ENCODE measurements at places on chromosomes 1 and 21.

DNA sequence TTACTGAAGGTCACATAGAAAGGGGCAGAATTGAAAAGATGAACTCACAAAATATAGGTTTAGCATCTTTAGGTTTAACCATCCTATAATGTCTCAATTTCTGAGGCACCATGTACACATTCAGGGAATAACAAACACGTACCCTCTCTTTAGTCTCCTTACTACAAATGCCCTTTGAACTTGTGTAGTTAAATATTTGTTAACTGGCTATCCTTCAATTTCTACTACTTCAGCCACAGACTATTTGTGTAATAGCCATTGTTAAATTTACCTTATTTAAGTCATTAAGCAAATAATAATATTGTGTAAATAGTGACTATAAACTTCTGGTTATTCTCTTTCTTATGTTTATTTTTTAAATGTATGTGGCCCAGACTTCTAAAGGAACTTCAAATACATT is 600.5 kb downstream of the KCNT2 start:
- no peak for DNase-seq

DNA sequence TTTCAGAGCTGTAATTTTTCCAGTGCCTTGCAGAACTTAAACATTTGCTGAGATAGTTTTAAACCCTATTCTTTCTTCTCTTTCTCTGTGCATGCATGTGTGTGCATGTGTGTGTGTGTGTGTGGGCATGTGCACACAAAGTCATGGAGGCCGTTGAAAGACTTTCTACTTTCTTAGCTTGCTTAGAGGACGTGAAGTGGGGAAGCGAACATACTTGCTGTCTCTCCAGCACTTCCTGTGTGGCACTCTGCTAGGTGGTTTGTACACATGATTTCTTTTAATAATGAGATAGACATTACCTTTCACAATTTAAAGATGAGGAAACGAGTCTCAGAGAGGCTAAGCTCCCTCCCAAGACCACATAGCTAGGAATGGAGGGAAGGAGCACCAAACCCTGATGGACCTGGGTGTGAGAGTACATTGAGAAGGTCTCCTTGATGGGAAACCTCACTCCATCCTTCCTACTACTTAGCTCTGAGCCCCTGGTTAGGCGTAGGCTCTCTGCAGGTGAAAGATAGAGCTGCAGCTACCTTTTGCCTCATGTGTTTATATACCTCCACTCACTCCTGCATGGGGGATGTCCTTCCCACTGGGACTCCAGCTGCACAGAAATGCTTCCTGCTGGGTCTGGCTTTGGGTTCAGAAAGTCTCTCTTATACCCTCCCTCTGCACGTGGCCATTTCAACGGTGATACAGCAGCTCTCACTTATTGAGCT is 101.9 kb upstream of the USP24 start:
- DNase-seq: no peak

DNA sequence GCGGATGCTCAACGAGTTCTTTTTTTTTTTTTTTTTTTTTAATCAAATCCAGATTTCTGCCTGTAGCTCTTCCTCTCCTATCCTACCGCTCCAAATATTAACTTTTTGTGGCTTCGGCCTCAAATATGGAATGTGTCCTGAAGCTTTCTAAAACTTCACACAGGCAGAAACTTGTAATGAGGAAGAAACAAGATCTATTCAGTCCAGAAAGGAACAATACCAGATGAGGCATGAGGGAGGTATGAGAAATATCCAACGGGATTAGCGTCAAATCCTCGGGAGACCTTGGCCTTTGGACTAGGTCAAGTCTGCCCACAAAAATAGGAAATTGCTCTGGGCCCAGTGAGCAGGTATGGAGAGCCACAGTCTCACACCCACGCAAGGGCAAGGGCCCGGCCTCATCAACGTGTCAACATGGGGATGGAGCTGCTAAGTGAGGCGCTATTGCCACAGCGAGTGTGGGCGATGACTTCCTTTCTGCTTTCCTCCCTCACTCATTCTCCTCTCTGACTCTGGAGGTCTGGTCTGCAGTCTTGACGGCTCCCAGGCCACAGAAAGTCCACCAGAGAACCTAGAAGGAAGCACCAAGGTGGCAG is 66.6 kb downstream of the BCAR3 start:
- peak; percentile 73 for DNase-seq

GRCh38 chr1:6688757-6689156 is 12.9 kb downstream of the DNAJC11 start:
- no peak for DNase-seq

DNA sequence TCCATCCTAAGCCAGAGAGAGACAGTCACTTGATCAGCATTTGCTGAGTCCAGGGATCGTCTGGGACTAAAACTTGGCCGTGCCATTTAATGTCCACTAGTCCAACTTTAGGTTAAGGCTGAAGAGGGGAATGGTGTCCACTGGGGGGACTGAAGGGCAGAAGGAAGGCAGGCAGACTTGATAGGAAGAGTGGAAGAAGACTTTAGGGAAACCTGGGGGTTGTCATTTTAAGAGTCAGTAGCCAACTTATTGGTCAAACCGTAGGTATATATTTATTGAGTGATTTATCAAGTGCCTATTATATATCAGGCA is 1.3 kb upstream of the LMOD1 start:
- no peak for DNase-seq

DNA sequence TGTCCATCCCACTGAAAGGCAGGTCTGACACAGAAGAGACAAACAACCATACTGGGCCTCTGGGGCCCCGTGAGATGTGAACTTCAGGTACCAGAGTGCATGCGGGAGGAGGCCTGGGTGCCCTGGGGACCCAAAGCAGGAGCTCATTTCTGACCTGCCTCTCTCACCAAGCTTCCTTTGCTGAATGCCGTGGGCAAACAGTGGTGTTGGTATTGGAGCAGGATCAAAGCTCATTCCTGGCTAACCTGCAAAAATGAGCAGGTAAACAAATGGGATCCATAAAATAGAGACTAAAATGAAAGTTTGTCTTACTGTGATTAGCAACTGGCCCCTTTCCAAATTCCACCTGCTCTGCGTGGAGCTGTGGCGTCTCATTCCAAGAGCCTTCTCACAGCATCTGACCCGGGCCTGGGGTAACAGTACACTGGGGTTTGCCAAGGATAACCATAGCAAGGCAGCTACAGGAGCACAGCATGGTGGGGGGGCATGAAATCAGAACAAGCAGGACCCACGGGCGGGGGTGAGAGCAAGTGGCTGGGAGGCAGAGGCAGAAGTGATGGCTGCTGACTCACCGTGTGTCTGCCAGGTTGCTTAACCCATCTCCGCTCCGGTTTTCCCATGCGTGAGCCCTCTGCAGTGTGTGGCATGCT is 103.6 kb downstream of the KIF26B start:
- DNase-seq: no peak

- DNase-seq: no peak
Observed at GRCh38 chr1:232250838-232251237, 379.1 kb downstream of the SIPA1L2 start.

GRCh38 chr1:170203693-170204092 is 57.9 kb downstream of the NTMT2 start:
- DNase-seq: no peak

- DNase-seq: peak; percentile 35
Observed at GRCh38 chr1:153597206-153597605, 15.7 kb downstream of the S100A16 start.

- DNase-seq: no peak
Observed at GRCh38 chr1:89735479-89735878, 85.4 kb upstream of the LRRC8D start.

GRCh38 chr1:168086438-168086837 is 50.3 kb downstream of the GPR161 start:
- DNase-seq: no peak

DNA sequence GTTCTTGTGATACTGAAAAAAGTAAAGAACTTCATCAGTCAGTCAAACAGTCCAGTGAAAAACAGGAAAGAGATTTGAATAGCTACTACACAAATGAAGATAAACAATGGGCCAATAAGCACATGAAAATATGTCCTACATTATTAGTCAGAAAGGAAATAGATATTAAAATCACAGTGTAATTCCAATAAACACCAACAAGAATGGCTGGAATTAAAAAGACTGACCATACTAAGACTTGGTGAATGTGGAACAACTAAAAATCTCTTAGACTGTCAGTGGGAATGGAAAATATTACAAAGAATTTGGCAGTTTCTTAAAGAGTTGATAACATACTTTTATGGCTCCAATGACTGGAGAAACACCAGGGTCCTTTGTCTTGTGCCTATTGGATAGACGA is 241.8 kb upstream of the USP24 start:
- no peak for DNase-seq

DNA sequence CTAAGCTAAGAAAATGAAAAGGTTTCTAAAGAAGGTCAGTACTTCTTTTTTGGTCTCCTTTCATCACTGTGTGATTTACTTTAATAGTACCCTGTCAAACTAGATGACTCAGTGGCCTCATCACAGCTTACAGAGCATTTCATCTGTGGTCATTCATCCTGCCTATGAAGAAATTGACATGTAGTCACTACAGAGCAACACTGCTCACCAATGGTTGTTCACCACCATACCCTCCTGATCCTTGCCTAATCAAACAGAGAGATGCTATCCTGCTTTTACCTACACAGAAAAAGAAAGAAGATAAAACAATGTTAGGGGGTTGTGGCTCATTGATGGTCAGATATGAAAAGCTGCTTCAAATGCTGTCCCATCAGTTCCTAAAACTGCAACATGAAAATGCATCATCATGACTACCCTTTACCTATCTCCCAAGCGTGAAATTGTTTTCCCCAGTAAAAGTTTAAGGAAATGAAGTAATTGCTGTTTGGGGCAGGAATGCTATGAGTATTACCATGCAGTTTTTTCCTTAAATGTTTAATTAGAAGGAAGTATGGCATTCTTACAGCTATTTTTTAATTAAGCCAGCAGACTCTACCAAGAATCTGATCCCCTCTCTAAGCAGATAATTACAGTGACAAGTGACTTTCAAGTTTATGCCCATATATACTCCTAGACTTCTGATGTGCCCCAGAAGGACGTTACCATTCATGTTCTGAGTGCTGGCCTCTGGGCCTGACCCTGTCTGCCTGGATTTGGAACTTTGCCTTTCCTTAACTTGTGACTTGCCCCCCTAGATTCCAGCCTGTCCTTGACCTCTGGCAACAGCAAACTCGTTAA is 46.1 kb upstream of the FBXO28 start:
- DNase-seq: no peak
